ENCODE measurements at places on chromosomes 2 and 18. TPM values are rescaled to one million over a fixed set of nuclear protein-coding genes. Genes with fewer than 3 reads are reported as not detected.

DNA sequence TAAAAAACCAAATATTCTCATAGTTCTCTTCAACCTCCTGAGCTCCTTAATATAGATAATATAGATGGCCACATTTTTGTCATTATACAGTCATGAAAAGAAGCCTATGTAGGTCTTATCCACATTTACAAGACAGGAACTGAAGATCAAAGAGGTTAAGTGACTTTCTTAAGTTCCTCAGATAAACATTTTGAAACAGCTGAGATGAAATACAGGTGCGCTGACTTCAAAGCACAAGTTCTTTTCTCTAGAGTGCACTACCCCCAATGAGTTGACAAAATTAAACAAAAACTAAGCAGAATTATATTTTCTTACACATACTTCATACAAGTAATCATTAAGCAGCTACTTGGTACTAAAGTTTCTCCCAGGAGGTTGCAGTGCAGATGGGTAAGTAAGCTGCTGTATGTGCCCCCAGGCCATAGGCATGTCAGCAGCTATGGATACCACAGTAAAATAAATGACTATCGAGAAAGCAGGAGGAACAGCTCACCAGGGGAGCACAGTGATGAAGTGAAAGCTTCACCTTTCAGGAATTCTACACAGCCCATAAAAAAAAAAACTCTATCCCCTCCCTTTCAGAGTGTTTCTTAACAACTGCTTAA is 199.8 kb downstream of the DPP10 start:
- DNase-seq: no peak

Gene GNAL
- total RNA-seq: 0.10 TPM

Gene GKN2
- total RNA-seq: not detected

Gene TMEM169
- total RNA-seq: 0.19 TPM

Gene RETSAT
- total RNA-seq: 26.9 TPM
